Neural crest cell (in vitro differentiated cells): ENCODE measurements at places on chromosomes 2 and 18. TPM values are rescaled to one million over a fixed set of nuclear protein-coding genes. Genes with fewer than 3 reads are reported as not detected.
A peak's percentile ranks its signal among the peaks of the same experiment; 100 is the strongest.

Gene MC2R
- not detected in 2 replicates for total RNA-seq

Gene PTPN4
- total RNA-seq, result 39.3 and 46.8 TPM in 2 replicates

Gene ACTR1B
- total RNA-seq, result 62.6 and 63.4 TPM in 2 replicates

Gene NEU2
- not detected in 2 replicates for total RNA-seq

- H3K4me1 ChIP-seq, result peaks cover 45% of the 10 kb centered on the region
- H3K27me3 ChIP-seq, result no peaks in the 10 kb centered on the region
- DNase-seq, result no peak
- H3K36me3 ChIP-seq, result no peaks in the 10 kb centered on the region
- peak overlapping the region; percentile 81 for H3K4me3 ChIP-seq
These were observed 2.7 kb downstream of the EHD3 start for GRCh38 chr2:31236433-31237205.

GRCh38 chr2:16584824-16585540, 80.7 kb downstream of the CYRIA start:
- H3K27me3 ChIP-seq, result no peaks in the 10 kb centered on the region
- H3K4me1 ChIP-seq, result peaks cover 11% of the 10 kb centered on the region
- peaks cover 7% of the 10 kb centered on the region for H3K36me3 ChIP-seq
- no peak for DNase-seq
- no peak overlapping the region for H3K27ac ChIP-seq
